ENCODE measurements at places on chromosomes 1 and 21.

DNA sequence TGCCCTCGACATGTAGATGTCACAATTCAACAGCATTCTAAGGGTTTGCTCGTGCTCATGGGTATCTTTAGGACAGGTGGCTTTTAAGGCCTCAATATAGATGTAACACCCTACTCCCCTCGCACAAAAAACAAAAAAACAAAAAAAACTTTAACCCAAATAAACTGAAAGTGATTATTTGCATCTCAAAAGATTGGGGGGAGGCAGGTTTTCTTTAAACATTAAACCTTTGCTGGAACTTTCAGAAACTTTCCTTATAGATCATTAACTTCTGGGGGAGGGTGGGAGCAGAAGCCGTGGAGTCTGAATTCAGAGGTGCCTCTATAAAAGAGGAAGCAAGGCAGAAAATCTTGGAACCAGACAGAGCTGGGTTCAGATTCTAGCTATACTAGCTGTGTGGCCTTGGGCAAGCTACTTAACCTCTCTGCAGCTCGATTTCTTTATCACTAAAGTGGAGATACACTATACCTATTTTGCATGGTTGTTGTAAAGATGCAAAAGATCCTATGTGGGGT is 3.2 kb upstream of the KIAA1614 start:
- no peak for DNase-seq

DNA sequence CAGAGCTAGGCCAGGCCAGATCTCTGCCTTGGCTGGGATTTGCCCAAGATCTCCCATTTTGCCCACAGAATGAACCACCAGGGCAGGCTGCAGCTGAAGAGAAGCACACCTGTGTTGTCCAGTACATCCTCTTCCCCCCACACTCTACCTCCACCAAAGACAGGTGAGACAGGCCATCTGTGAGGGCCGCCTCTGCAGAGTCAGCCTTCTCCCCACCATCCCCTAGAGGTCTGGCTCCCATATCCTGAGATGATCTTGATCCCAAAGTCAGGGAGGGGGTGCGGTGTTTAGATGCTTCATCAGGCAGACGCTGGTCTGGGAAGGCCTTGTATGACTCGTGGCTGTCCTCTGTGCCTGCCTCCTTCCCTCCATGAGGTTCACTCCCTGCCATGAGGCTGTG is 28.7 kb downstream of the HYI start:
- no peak for DNase-seq

DNA sequence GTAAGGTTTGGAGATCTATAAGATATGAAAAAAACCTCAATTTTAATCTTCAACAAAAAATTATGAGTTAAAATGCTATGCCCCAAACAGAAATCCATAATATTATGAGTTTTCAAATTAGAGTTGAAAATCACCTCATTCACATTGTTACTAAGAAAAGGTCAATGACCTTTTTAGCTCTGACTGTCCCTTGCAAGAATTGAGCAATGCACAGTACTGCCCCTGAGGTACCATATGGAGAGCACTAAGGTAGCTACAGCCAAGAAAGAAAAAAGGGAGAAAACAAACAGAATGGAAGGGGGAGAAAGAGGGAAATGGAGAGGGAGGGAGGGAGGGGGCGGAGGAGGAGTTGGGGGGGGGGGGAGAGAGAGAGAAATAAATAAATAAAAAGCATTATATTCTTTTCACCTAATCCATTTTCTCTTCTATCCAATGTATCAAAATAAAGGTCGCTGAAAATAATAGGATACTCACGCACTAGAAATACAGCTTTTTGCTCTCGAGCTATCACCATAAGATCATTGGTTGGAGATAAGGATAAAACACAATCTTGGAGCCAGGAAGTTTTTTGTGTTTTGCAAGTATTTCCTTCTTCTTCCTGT is 58.8 kb downstream of the RAB3GAP2 start:
- DNase-seq: no peak

- no peak for DNase-seq
Measured at GRCh38 chr1:116755066-116755465, 836 bp downstream of the CD2 start.

GRCh38 chr1:29876902-29877301 is 640.6 kb downstream of the PTPRU start:
- DNase-seq: no peak

DNA sequence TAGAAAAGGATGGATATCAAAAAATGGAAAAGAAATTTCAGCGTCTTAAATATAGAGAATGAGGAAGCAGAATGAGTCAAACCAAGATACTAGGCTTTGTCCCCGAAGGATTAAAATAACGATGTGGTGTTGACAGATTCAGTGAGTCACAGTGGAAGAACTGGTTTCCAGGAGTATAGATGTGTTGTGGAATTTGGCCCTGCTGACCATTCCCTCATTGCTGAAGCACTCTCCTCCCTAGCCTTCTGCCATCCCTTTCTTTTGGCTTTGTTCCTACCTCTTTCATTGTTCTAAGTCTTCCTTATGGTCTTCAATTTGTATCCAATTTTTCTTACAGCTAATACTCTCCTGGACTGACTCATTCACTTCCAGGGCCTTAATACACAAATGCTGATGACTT is 23.1 kb upstream of the USP25 start:
- peak; percentile 81 for DNase-seq

- peak; percentile 84 for DNase-seq
Measured at GRCh38 chr21:33402001-33402979, 923 bp upstream of the IFNGR2 start.

GRCh38 chr1:18134324-18135046 is 26.9 kb downstream of the IGSF21 start:
- DNase-seq: no peak

DNA sequence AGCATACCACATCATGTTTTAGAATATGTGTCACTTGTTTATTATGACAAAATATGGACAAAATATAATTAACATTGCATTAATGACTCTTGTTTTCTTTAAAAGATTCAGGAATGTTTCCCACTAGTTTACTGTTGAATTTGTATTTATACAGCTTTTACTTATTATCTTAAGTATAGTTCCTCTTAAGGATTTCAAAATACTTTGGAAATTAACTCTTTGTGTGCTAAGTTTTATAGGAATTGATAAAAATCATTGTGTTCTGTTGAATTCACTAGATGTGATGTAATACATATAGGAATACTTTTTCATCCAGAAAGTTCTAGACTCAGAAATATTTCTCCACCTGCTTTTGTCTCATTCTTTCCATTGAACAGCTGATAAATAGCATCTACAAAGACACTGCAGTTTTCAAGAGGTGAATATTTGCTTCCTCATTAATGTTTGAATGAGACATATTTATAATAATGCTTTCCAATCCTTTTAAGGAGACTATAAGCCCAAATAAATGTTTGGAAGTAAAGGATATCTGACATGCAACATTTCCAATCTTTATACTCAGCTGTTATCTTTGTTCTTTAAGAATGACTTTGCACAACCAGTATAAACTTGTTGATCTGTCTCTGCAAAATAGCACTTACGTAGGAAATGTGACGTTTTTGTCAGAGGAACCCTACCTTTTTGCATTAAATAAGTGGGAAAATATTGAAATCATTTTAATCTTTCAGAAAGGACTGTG is 38.4 kb upstream of the SAMSN1 start:
- DNase-seq: no peak

DNA sequence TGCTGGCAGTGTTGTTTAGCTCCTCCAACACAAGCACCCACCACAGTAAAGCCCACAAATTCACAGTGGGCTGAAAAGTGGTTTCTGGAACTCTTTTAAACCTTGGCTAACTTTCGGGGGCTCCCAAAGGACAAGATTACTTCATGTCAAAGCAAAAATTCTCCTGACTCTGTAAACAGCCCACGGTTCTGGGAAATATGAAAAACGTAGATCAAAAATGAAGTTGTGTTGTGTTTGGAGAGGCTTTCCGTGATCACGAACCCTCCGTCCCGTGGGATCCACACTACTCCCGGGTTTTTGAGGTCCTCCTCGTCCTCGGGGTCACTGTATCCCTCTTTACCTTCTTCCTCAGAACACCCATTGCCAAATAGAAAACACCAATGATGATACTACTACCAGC is 159.0 kb upstream of the RUNX1 start:
- DNase-seq: no peak

- no peak for DNase-seq
Measured at GRCh38 chr1:42944246-42944928, 14.3 kb downstream of the SLC2A1 start.
